ENCODE measurements at places on chromosomes 3 and 15.

GRCh38 chr3:46537779-46538178, 28.3 kb downstream of the LRRC2 start:
- no peak for DNase-seq

GRCh38 chr3:85164436-85164835, 205.6 kb downstream of the CADM2 start:
- no peak for DNase-seq

DNA sequence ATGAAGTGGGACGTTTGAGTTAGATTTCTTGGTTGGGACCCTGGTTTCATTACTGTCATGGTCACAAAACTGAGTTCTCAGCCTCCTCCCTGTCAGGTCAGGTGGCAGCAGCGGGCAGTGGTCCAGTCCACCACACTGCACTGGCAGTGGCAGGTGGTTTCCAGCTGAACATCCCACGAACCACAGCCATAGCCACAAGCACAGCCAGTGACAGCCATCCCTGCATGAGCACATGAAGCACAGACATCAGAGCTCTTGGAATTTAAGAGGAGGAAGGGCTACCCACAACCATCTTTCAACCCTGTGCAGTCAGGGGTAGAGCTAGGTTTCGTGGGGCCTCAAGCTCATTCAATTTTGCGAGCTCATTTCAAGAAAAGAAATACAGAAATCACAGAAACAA, 1.5 kb downstream of the RETNLB start:
- no peak for DNase-seq

DNA sequence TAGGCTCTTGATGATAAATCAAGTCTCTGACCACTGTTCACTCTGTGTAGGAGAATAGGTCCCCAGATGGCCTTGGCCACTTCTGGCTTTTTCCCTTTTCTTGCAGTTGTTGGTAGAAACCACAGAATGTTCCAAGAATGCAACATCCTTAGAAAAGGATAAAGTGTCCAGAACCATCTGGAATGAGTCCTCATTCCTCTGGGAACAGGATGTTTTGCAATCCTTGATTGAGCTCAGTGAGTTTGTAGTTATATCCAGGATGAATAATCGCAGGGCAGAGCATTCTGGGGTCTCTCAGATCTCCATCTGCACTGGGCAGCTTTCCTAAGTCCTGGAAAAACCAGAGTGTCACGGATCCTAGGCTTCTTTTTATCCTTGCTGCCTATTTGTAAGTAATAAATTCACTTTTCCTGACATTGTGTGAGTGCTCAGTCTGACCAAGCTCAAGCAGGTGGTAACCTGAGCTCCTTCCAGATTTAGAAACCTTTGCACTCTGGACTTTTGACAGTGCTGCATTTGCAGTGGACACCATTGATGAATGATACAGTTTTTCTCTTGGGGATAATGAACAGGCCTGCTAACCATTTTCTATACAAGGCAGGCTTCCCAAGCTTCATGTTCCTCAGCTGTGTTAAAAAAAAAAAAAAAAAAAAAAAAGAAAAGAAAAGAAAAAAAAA, 1028.6 kb downstream of the OTOL1 start:
- DNase-seq = peak; percentile 61

DNA sequence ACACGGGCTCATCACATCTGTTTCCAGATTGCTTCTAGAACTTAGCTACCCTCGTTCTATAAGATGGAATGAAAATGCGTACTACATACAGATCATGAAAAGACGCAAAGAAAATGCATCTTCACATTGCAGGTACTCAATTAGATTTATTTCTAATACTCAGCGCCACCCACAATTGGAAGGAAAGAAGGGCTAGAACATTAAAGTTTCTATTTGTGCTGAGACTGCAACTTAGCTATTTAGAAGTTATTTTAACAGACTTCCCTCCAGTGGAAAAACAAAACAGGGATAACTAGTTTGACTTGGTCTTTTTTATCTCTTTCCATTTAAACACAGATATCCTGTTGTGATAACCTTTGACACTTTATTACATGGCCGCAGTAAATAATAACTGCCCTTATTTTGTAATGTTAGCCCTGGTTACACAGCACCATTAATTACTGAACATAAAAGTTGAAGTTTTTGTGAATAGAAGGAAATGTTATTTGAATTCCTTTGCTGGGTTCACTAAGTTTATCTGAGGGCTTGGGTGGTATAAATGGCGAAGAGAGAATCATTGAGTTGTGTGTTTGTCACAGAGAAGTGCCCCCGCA, 86.9 kb upstream of the SLC25A26 start:
- no peak for DNase-seq

DNA sequence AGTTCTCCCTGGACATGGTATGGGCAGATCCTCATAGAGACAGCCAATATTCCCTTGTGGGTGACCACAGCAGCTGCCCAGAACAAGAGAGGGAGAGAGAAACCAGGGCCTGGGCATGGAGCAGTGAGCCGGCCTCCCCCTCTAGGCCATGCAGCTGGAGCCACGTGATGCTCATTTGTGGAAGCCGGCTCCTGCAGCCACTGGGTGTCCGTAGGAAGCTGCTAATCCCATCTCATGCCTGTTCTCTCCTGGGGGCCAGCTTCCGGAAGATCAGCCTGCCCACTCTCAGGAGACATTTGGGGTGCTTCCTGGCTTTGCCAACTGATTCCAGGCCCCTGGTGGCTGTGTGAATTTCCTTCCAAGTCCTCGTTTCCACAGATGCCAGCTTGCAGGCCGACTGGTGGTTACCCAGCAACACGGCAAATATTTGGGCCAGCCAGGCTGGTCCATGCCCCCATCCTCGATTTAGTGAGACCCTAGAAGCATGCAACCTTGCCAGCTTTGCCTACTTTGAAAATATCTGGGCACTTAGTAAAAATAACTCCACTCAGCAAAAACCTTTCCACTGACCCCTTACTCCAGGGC, 55.3 kb downstream of the LINGO1 start:
- no peak for DNase-seq

DNA sequence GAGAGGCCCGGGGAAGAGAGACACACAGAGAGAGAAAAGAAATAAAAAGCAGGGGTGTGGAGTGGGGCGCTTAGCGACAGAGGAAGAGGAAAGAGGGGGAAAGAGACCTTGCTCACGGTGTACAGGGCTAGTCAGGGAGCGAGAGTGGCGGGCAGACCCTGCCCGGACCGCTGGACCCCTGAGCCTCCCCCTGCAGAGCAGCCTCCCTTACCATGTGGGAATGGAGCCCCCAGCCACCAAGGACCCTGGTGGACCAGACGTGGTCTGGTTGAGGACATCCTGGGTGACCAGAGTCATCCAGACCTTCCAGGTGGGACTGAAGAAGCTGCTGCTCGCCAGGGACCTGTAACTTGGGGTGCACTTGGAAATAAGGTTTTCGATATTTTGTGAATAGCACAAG, 129.6 kb downstream of the CHSY1 start:
- no peak for DNase-seq

Data from choroid plexus epithelial cell (primary cell).